ENCODE measurements at places on chromosomes 6 and 20.

DNA sequence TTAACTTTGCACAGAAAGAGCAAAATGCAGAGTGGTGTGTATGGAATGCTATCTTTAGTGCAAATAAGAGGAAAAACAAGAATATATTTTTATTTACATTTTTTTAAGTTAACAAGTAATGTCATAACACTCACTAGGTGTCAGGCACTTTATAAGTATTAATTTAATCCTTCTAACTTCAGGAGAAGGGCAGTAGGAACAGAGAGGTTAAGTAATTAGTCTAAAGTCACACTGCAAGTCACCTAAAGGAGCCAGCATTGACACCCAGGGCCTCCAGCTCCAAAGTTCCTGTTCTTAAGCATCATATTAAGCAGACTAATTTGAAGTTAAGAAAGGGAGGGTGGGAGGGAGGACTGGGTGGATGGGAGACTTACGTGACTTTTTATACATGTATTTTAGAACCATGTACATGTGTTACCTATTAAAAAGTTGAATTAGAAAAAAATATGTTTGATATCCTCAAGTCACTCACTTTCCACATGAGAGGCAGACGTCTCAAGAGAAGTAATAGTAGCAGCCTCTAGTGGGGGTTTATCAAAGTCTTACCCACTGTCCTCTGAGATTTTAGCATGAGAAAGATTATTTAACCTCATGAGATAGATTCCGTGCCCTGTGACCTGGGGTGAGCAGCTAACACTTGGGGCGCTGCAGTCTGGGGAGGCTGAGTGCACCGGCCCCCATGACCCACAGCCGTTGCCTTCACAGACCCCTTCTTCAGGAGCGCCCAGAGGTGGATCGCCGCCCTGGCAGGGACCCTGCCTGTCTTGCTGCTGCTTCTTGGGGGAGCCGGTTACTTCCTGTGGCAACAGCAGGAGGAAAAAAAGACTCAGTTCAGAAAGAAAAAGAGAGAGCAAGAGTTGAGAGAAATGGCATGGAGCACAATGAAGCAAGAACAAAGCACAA, 7.0 kb downstream of the BTN3A1 start:
- no peak for DNase-seq
- no peak overlapping the region for H3K27ac ChIP-seq
- H3K4me1 ChIP-seq: peaks cover 14% of the 10 kb centered on the region

DNA sequence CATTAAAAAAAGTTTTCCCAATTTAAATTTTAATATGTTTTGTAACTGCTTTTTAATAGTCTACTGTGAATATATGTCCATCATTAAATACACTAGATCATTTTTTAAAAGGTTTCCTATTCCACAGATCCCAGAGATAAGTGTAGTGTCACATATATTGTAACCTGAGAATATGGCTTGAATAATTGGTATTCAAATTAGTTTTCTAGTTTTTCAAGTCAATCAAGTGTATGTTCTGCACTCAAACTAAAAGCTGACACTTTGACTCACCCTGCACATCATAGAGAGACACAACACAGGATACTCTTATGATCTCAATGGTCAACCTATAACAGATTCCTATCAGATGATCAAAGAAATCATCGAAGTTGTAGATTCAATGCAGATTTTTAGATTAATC, 49.1 kb downstream of the ZHX3 start:
- no peaks in the 10 kb centered on the region for H3K4me1 ChIP-seq
- H3K27ac ChIP-seq: no peak overlapping the region
- no peak overlapping the region for H3K4me3 ChIP-seq

DNA sequence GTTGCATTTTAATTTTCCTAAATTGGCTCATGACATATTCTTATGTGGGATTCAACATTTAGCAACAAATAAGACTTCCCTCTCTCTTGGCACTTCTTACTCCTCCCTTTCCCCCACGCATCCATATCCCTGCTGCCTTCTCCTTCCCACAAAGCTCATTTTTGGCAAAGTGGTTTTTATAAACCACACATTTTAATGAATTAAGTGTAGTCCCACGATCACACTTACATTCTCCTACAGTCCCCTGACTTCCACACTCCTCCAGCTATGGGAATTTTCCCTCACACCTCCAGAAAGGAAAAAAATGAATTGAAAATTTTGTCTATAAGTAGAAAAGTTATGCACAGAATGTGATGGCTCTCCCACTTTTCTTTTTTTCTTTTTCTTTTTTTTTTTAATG, 345.0 kb downstream of the CD83 start:
- no peaks in the 10 kb centered on the region for H3K27me3 ChIP-seq
- no peak overlapping the region for H3K27ac ChIP-seq
- no peaks in the 10 kb centered on the region for H3K4me1 ChIP-seq
- no peak overlapping the region for H3K4me3 ChIP-seq
- no peak for DNase-seq
- no peaks in the 10 kb centered on the region for H3K36me3 ChIP-seq

- H3K27ac ChIP-seq: no peak overlapping the region
- DNase-seq: no peak
- H3K36me3 ChIP-seq: peaks cover 81% of the 10 kb centered on the region
These were observed 40.4 kb downstream of the ESF1 start for GRCh38 chr20:13744352-13744751.

DNA sequence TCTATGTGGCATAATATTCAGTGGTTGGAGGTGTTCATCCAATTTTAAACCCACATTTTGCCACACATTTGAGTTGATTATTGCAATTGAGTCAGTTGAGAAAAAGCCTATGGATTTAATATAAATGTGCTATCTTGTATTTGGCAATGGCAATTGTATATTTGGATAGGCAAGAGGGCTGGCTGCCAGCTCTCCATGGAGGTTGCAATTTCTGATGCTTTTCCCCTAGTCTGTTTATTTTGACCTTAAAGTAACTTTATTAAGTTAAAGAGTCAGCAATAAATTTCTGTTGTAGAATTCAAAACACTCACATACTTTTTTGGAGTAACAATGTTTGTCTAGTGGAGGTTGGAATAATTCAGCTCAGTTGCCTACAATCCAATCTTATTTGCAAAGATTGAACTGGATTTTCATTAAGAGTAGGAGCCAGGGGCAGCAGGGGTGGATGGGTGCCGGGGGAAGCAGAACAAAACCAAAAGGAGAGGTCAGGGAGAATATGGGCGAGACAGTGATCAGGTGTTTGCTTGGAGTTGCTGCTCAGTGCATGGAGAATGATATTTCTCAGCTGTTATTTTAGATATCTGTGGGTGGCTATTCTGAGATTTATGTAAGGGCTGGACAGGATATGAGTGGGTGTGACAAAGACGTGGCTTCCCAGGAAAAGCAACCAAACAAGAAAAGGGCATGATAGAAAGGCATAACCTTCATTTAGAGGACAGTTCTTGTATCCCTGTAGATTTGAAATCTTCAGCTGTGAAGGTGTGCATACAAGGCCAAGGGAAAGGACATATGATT, 163.0 kb downstream of the HDGFL1 start:
- no peaks in the 10 kb centered on the region for H3K36me3 ChIP-seq
- H3K4me1 ChIP-seq: no peaks in the 10 kb centered on the region
- H3K4me3 ChIP-seq: no peak overlapping the region
- H3K27ac ChIP-seq: no peak overlapping the region

DNA sequence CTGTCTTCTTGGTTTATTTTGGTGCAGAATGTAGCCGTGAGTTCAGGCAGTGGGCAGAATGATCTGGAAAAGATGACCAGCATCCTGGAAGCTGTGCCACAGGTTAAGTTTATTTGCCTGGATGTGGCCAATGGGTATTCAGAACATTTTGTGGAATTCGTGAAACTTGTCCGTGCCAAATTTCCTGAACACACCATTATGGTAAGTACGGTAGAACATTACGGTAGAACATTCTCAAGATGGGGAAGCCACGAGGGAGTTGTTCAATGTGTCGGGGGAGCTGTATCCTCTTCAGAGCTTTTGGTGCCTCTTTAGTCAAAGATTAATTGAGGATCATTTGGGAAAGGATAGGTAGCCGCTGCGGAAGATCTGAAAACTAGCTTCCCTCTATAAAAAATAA, 16.1 kb downstream of the GMPR start:
- peaks cover 5% of the 10 kb centered on the region for H3K4me1 ChIP-seq
- no peak overlapping the region for H3K4me3 ChIP-seq
- no peaks in the 10 kb centered on the region for H3K27me3 ChIP-seq
- H3K27ac ChIP-seq: no peak overlapping the region
- no peak for DNase-seq

GRCh38 chr6:169779092-169779815, 27.8 kb downstream of the ERMARD start:
- H3K36me3 ChIP-seq: peaks cover 43% of the 10 kb centered on the region
- H3K4me1 ChIP-seq: no peaks in the 10 kb centered on the region
- no peak overlapping the region for H3K27ac ChIP-seq
- no peaks in the 10 kb centered on the region for H3K27me3 ChIP-seq
- H3K4me3 ChIP-seq: no peak overlapping the region
- DNase-seq: no peak

DNA sequence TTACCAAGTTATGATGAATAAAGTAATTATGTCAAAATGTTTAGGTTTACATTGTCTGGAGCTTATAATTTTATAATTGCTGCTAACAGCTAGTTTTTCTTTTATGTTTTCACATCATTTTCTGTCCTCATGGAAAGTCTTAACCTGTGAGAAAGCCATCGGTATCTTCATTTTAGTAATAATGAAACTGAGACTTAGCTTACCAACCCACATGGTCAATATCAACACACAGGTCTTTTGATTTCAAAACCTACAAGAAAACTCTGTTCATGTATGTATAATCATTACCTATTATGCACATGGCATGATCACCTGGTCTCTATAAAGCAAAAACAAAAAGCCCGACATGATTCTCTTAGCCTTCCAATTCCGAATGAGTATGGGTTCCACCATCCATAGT, 61.9 kb downstream of the KCNQ5 start:
- H3K4me1 ChIP-seq: no peaks in the 10 kb centered on the region
- no peaks in the 10 kb centered on the region for H3K27me3 ChIP-seq
- H3K4me3 ChIP-seq: no peak overlapping the region
- DNase-seq: no peak
- no peak overlapping the region for H3K27ac ChIP-seq

- no peak overlapping the region for H3K4me3 ChIP-seq
- DNase-seq: no peak
These were observed 21.9 kb upstream of the SLC17A4 start for GRCh38 chr6:25732468-25733198.

DNA sequence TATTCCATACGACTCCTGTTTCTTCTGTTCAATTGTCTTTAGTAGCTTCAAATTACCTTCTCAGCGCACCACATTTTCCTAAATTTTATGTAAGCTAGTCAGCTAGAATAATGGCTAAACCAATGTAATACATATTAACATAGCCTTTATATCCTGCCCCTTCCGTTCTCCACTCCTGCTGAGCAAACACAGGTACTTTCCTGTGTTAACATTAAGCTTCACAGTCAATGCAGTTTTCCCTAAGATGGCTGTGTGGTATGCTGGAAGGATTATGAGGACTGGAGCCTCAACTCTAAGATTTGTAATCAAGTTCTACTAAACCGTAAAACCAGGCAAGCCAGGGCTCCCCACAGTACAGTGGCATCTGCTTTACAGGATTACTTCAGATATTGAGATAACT, 29.4 kb downstream of the HTR1B start:
- DNase-seq: no peak
- no peaks in the 10 kb centered on the region for H3K4me1 ChIP-seq
- H3K27ac ChIP-seq: no peak overlapping the region
- H3K4me3 ChIP-seq: no peak overlapping the region
- H3K36me3 ChIP-seq: no peaks in the 10 kb centered on the region
- H3K27me3 ChIP-seq: no peaks in the 10 kb centered on the region

DNA sequence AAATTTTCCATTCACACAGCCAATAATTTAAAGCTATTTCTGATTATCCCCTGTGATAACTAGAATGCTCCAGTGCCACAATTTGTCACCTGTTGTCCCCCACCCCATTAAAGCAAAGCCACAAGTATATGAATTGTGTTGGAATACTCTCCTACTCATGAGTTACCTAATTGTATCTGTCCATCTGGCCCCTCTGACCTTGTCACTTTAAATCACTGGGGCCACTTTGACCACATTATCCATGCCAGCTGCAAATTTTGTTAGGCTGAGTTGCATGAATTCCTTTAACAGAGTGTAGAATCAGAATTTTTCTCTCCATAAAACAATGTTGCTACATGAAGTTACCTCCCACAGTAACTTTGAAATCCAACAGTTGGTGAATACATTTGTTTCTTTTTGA, 204.6 kb downstream of the MEI4 start:
- H3K36me3 ChIP-seq: no peaks in the 10 kb centered on the region
- H3K4me1 ChIP-seq: no peaks in the 10 kb centered on the region
- DNase-seq: no peak
- H3K27me3 ChIP-seq: no peaks in the 10 kb centered on the region
- no peak overlapping the region for H3K27ac ChIP-seq

DNA sequence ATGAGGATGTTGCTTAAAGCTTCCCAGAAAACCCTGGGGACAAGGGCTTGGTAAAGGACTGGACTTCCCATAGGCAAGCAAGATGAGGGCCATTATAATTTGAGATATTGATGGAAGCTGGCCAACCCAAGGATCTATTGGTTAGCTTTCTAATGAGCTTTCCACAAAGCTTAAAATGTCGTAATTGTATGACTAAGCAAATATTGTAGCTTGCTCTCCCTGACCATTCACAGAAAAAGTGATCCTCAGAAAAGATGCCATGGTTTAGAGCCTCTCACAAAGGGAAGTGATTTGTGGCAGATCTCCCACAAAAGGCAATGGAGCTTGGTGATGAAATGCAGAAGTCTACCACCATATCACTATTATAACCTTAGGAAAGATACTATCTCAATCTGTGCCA, 13.6 kb downstream of the IL17F start:
- no peak overlapping the region for H3K27ac ChIP-seq
- DNase-seq: no peak

DNA sequence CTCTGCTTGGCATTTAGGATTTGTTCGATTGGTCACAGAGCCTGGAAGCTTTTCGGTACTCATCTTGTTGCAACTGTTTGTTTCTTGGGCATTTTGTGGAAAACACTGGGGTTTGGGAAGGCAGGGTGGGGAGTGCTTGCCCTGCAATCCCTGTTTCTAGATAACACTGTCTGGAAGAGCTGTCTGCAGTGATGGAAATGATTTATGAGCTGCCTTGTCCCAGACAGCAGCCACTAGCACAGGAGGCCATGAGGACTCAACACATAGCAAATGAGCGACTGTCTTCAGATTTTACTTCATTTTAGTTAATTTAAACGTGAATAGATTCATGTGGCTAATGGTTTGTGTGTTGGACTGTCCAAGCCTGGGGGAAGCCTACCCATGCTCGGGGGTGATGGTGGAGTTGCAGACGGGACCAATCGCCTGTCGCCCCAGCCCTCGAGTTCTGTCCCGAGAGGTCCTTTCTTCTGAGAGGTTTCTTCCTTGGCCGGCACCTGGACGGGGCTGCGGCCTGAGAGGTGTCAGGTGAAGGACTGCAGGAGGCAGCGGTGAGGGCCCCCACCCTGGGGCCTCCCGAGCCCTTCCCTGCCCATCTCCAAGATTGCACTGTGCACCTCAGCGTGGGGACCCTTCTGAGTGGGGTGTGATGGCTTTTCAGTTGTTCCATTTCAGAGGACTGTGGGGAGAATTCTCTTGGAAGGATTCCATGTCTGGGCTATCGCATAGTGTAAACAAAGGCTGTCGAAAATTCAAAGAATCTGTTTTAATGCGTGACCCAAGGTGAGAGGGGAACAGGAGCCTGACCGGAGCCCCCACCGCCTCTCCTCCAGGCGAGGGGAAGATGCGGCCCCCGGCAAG, 55.4 kb downstream of the SMOC2 start:
- H3K27ac ChIP-seq: no peak overlapping the region
- no peaks in the 10 kb centered on the region for H3K36me3 ChIP-seq
- no peaks in the 10 kb centered on the region for H3K4me1 ChIP-seq

GRCh38 chr6:37483917-37484785, 15.5 kb downstream of the CCDC167 start:
- no peak overlapping the region for H3K4me3 ChIP-seq
- peaks cover 32% of the 10 kb centered on the region for H3K4me1 ChIP-seq
- no peaks in the 10 kb centered on the region for H3K27me3 ChIP-seq
- peak overlapping the region; percentile 27 for H3K27ac ChIP-seq
